Occipital lobe (tissue), 3 donors: ENCODE measurements at places on chromosomes 5 and 9.

DNA sequence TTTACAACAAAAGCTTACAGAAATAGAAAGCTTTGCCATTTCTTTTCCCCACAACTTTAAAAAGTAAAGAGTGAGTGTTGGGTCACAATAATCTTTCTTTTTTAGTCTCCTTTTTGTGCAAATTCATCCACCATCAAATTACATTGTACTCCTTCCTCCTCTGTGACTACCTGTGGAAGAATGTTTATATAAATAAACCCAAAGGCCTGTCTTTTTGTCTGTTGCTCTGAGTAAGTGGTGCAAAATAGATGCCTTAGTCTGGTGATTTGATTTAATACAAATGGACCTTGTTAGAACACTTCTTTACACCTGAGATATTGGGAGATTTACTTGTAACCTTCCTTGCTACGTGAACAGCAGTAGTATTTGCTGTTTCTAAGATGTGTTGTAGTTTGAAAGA lies 53.5 kb upstream of the TAF11L2 start:
- no peak for DNase-seq

DNA sequence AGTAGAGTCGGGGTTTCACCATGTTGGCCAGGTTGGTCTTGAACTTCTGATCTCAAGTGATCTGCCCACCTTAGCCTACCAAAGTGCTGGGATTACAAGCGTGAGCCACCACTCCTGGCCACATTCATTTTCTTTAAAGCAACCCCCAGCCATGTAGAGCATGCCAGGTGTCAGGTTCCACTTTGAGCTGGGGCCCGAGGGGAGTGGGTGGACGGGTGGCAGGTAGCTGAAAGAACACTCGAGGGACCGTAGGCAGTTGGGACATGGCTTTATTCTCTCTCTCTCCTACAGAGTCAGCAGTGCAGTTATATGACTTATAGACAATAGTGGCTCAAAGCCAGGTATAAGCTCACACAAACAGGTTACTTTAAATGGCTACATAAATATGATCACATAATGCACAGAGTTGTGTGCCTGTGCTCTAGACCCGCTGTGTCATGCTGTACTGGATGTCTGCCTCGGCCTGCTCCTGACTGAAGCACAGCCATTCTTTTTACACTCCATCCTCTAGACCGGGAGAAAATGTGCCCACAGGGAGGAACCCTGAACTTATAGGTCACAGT lies 60.5 kb upstream of the FAM120A start:
- DNase-seq, result no peak

DNA sequence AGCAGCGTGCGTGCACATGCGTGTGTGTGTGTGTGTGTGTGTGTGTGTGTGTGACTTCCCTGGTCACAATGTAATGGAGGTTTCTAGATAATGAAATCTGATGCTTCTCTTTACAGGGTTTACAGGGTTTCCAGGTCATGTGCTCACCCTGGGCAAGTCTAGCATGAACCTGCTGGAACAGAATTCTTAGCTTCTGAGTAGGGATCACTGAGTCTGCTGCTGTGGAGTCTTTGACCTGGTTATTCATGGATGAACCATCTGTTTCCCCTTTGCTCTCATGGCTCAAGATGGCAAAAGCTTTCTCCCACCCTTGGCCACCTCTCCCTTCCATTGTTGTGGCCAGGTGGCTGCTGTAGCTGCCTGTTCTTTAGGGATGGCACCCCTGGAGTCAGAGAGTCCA lies 111.6 kb upstream of the SHB start:
- no peak for DNase-seq

DNA sequence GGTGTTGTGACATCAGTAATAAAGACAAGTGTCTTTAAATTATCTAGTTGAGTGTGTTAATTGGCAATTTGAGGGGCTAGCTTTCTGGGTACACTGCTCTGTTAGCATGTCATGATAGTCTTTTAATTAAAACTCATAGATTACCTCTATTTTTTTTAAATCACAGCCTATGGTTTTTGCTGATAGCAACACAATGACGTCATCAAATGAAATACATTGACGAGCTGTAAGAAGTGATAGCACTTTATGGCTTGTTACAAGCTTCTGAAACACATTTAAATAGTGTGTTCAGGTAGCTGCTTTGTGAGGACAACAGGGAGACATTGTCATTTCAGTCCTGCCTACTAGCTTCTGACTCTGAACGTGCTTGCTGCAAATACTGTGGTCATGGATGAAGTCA lies 600.5 kb upstream of the EDIL3 start:
- DNase-seq, result no peak

DNA sequence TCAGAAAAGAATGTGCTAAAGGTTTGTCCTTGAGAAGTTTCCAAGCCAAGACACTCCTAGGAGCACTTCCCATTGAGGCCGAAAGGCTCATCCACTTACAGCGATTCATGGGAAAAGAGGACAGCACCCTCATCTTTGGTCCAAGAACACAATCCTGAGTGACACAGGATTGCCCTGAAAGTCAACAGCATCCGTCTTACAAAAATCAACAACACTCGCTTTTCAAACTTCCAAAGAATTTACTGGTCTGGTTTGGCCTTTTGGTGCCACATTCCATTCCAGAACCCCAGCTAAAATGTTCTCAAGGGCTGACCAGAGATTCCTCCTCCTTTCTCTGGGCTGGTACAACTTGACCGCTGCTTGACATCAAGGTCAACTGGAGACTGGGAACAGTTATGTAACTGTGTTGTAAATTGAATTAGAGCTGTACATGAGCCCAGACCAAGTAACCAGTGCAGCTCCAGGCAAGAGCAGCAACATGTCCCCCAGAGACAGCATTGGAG lies 415.8 kb upstream of the PIK3R1 start:
- no peak for DNase-seq

GRCh38 chr5:143551820-143552251 lies 148.3 kb upstream of the NR3C1 start:
- no peak for DNase-seq

DNA sequence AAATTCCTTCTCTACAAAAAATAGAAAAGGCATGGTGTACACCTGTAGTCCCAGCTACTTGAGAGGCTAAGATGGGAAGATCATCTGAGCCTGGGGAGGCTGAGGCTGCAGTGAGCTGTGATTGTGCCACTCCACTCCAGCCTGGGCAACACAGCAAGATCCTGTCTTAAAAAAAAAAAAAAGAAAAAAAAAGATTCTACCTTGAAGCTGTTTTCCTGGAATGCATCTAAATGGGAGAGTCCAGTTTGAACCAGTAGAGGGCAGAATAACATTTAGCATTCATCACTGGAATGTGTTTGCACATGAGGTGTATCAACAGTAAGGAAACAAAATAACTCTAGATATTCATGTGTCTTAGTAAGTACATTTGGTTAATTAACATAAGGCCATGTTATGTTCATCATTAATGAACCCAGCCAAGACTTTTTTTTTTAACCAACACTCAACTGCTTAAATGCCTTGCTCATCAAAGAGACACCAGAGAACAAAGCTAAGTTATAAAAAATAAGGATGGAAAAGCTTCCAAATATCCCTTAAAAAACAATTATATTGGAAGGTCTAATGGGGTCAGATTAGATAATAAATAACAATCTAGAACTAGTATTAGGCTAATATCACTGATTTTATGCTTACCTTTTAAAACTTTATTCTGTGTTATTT lies 16.1 kb downstream of the IFNE start:
- no peak for DNase-seq

DNA sequence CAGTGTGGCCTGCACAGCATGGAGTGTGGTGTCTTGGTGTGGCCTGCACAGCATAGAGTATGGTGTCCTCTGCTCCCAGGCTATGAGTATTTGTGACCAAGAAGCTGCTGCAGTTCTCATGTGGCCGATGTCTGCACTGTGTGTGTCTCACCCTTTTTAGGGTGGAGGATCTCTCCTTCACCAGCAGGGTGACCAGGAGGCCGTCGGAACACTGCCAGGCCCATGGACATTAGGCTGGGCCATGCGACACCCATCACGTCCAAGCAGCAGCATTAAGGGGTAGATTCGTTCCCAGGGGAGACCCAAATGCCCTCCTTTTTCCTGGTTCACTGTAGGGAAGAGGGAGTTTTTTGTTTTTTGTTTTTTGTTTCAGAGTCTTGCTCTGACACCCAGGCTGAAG lies 115.3 kb upstream of the SPIN1 start:
- no peak for DNase-seq

DNA sequence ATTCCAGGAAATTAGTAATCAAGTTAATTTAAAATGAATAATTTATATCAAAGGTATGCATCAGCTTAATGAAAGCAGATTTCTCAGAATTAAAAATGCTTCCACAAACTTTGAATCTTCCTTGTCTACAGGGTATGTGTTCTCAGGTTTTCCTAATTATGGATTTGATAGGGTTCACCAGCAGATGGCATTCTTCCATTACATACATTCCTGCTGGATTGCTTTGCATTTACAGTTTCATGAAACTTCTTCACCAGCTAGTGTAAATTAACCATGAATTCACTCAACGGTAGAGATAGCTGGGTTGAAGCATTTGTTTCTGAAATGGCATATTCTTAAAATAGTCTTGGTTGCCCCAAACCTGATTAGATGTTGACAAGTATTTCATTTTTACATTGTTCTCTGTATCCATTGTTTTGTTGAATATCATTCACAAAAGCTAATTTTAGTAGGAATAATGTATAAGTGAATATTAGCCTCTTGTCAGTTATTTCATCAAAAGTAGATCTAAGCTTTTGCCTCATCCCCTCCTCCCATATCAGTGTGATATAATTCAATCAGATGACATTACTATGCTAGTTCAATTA lies 68.7 kb upstream of the WDR41 start:
- DNase-seq, result no peak

GRCh38 chr9:89440548-89440947 lies 57.4 kb downstream of the SEMA4D start:
- DNase-seq, result no peak

GRCh38 chr5:1316588-1317340 lies 21.9 kb upstream of the TERT start:
- no peak for DNase-seq

DNA sequence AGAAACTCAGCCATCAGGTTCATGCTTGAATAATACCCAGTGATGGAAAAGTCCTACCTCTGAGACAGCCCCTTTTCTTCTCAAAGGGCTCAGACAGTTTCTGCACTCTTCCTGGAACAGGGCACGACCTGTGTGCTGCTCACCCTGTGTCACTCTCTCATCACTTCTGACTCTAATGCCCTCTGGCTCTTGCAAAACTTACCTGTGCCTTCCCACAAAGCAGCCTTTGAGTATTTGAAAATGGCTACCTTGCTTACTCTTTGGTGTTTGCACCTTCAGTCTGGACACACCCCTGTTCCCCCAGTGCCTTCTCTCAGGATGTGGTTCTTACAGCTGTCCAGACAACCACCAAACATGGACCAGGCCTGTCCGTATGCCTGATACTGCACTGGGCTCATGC lies 171.4 kb downstream of the GRIA1 start:
- no peak for DNase-seq

DNA sequence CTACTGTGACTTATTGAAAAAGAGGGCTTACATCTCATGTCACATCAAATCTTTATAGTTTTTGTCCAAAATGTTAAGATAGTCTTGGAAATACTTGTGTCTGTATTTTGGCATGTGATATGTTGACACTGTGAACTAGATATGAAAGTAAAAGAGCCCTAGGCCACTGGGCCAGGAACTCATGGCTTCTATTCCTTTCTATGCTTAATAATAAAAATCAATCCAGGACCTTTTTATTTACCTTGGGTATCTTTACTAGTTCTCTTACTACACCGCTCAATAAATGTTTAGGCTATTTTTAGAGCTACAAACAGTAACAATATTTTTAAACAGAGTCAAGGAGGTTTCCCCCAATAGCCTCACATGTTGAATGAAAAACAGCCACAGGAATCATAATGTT lies 348.6 kb upstream of the SLC24A2 start:
- no peak for DNase-seq

- DNase-seq, result no peak
Measured at GRCh38 chr9:10605388-10605787, 7.4 kb downstream of the PTPRD start.

- DNase-seq, result no peak
Measured at GRCh38 chr9:112002131-112002846, 105.7 kb downstream of the UGCG start.

DNA sequence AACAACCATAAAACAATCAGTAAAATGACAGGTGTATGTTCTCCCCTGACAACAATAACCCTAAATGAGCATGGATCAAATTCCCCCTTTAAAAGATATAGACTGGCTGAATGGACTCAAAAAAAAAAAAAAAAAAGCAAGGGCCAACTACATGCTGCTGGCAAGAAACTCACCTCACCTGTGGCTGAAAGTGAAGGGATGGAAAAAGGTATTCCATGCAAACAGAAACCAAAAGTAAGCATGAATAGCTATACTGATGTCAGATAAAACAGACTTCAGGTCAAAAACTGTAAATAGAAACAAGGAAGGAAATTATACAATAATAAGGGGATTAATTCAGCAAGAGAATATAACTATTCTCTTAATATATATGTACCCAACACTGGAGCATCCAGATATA lies 54.2 kb upstream of the SSBP2 start:
- no peak for DNase-seq

- no peak for DNase-seq
Measured at GRCh38 chr9:131324736-131325679, 35.5 kb downstream of the PLPP7 start.

GRCh38 chr5:59337240-59337639 lies 556.3 kb downstream of the PDE4D start:
- no peak for DNase-seq

DNA sequence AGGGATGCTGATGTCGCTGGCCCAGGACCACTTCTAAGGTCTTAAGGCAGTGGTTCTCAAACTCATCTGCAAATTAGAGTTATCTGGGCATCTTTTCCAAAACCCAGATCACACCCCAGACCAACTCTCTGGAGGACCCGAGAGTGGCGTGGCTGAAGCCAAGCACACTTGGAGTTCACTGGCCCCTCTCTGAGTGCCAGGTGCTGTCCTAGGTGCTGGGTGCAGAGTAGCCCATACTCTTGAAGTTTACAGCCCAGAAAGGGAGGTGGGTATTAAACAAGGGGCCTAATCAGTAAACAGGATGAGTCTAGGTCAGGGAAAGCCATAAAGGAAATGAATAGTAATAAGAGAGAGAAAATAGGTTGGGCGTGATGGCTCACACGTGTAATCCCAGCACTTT lies 17.6 kb downstream of the CAMK2A start:
- no peak for DNase-seq

GRCh38 chr5:68872088-68872839 lies 221.6 kb upstream of the SLC30A5 start:
- no peak for DNase-seq

DNA sequence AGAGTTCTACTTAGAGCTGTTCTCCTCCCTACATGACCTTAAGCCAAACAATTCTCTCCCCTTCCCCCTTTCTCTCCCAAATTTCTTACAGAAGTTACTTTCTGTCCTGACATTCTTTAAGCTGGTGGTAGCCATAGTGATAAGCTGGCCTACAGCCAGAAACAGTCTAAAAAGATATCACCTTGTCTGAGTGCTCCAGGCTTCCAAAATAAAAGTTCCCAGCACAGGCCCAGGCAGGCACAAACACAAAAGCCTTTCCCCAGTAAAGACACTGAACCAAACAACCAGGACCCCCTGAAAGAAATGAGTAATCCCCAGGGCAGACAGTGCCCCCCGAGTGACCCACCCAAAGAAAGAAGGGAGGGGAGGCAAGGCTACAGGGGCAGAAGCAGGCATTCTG lies 19.2 kb downstream of the SIL1 start:
- no peak for DNase-seq
